ENCODE measurements at places on chromosomes 2 and 18. TPM values are rescaled to one million over a fixed set of nuclear protein-coding genes. Genes with fewer than 3 reads are reported as not detected.

CYP1B1 gene
- not detected for total RNA-seq

VWC2L gene
- not detected for total RNA-seq

MARCO gene
- not detected for total RNA-seq

DOK6 gene
- total RNA-seq: not detected

IL1R1 gene
- total RNA-seq: 23.9 TPM

SULT1C4 gene
- not detected for total RNA-seq
